ENCODE measurements at places on chromosomes 1 and 21.

- peak; percentile 62 for DNase-seq
Measured at GRCh38 chr1:2199042-2199810, 4.7 kb upstream of the FAAP20 start.

GRCh38 chr1:154490317-154490716, 11.7 kb upstream of the TDRD10 start:
- DNase-seq = no peak

DNA sequence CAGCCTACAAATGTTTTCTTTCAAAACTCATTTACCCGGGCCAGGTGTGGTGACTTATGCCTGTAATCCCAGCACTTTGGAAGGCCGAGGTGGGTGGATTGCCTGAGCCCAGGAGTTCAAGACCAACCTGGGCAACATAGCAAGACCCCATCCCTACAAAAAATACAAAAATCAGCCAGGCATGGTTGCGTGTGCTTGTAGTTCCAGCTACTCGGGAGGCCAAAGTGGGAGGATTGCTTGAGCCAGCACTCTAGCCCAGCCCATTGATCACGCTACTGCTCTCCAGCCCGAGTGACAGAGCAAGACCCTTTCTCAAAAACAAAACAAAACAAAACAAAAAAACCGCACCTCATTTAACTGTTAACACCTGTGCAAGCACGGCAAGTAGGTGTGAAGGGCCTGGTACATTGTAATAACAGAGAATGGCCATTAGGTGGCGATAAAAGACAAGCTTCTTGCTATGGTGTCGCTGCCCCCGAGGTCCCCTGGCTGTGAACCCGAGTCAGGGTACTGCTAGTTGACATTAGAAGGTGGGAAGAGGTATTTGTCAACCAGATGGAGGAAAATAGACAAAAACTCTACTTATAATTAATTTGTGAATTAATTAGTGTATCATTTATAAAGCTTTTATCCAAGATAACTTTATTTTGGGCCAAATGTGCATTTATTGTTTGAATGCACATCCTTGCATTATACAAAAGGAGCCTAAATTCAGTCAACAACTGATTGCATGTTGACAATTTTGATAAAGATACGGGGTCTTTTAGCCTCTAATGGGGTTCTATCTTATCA, 66.5 kb downstream of the SH3BGR start:
- DNase-seq = peak; percentile 6

- DNase-seq = peak; percentile 39
Measured at GRCh38 chr1:235415008-235415904, 48.0 kb downstream of the TBCE start.

DNA sequence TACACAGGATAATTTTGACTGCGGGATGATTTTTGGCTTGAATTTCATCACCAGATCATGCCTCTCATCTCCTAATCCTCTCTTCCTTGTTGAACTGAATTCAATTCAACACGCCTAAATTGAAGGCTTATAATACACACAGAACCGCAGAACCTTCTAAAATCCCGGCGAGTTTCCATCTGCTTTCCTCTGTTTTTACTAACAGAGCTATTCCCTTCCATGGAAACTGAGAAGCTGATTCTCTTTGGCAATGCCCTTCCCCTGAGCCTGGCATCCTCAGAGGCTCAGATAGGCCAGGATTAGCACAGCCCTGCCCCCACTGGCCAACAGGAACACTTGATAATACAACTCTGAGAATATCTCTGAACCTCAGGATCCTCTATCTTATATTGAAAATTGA, 130.2 kb downstream of the CAPN8 start:
- no peak for DNase-seq

DNA sequence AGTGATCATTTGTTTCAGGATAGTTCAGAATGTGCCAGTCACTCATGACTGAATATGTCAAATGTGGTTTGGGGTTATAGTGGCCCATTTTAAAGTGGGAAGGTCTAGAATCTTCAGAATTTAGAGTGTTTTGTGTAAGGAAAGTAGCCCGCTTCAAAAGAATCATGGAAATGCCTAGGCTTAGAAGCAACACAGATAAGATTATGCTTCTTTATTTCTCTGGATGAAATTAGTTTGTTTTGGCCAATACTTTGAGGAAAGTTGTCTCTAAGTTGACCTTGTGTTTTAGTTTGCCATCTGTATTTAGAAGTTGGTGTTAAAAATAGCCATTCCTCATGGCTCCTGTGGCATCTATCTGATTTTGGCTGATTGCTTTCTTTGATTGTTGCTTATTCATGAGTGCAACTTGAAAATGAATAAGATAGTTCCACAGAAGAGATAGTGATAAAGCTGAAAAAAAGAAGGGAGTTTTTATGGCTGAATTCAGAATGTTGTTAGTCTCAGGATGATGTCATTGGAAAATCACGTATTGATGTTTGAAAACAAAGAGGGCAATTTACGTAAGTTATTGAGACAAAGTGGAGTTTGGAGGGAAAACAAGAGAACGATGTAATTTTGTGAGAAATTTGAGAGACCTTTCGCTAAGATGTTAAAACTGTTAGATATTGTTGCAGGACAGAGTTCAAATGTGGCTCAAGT, 71.9 kb downstream of the PLA2G4A start:
- no peak for DNase-seq

GRCh38 chr1:183159960-183160359, 26.1 kb upstream of the LAMC2 start:
- DNase-seq = no peak

DNA sequence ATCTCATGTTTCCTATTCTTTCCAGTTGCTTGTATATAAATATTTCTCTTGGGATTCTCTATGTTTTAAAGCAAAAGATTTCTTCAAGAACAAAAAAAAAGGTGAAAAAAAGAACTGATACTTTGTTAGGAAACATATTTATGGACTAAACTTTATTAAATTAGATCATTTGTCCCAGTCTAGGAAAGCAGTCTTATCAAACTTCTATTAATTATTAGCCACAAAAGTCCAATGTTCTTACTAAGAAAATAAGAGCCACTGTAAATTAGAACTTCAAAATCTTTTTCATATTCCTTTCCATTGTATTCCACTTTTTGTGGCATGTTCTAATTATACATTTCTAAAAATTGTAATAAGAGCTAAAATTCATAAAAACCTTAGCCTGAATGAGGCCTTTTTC, 175.2 kb downstream of the TYW3 start:
- no peak for DNase-seq

DNA sequence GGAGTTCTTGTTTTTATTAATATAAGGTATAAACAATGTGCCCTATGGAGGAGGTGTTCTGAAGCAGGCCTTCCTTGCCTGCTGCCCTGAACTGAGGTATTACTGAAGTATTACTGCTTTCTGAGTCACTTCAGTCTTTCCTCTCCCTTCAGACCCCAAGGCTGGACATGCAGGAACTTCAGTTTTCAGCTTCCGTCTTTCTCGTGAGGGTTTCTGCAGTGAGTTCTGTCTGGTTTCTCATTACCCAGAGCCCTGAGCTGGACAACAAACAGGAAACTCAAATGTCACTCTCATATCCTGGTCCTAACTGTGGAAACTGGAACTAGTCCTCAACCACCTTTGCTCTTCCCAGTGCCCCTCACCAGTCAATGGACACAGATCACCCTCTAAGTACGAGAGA, 46.8 kb downstream of the ELAVL4 start:
- DNase-seq = no peak

DNA sequence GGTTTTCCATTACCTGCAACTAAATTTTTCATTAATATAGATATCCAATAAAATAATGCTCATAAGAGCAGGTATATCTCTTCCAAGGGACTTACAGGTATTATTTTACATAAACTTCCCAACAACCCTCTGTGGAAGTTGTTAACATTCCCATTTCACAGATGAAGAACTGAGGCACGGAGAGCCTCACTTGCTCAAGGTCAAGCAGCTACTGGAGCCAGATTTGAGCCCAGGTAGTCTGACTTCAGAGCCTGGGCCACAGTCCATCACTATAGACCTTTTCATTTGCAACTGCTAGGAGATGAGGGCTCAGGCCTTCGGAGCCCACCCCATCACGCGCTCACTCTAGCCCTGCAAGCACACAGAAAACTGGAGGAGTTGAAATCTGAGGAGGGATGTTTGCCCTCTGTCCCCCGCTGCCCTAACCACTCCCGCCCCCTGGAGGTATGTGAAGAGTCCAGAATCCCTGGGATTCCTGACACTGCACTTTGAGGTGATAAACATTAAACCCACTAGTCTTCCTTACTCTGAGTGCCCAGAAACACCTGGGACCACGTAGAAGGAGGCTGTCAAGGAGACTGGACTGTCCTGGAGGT, 11.7 kb upstream of the ALPL start:
- no peak for DNase-seq

DNA sequence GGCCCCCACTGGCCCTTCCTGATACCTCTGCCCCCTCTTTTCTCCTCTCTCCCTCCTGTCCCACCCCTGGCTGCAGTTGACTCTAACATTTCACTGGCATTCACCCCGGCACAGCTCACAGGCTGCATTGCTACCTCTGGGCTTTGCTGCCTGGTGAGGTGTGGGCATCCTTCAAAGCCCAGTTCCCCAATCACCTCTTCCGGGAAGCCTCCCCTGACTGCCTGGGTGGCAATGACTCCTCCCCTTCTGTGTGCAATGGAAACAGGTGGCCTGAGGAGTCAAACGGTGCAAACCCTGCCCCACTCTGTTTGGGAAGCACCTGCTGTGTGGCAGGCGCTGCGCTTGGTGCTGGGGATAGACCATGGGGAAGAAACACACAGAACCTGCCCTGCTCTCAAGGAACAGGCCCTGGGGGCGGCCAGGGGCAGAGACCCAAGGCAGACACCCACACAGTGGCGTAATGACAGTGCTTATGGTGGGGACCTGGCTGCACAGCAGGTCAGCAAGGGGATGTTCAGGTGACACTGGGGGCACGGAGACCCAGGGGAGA, 39.3 kb upstream of the POFUT2 start:
- DNase-seq = no peak

- no peak for DNase-seq
Measured at GRCh38 chr1:22626237-22627157, 9.9 kb upstream of the C1QA start.

DNA sequence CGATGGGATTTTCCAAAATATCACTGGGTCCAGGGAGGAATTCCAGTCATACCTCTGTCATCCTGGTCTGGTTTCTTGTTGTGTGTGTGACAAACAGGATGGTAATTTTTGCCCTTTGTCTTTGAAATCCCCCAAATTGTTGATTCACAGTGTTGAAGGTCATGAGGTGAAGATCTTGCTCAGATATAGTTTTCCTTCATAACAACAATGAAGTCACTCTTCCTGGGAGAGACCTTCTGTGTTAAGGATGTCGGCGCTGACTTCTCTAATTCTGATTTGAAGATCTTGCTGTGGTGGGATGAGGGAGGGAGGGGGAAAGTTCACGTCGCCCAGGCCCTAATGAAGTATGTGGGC, 32.2 kb upstream of the MPZL1 start:
- DNase-seq = no peak

- no peak for DNase-seq
Measured at GRCh38 chr1:153375511-153375910, at the start of gene S100A12. S100A12 (minus strand) TSS chr1:153375621; CDS start chr1:153374592, 1,029 bp downstream.

DNA sequence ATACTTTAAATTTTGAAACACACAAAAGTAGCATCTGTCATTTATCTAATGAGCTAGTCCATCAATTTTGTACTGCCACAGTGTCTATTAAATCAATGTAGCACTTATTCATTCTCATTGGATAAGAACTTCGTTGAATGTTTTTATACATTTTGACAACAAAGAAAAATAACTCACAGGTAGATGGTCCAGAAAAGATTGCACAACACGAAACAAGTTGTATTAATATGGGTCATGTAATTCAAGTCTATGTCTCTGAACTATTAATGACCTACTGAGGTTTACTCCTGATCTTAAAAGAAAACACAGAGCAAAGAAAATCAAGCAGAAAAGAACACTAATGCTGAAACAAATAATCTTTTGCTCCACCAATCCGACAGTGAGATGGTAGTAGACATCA, 15.3 kb downstream of the HP1BP3 start:
- DNase-seq = no peak

DNA sequence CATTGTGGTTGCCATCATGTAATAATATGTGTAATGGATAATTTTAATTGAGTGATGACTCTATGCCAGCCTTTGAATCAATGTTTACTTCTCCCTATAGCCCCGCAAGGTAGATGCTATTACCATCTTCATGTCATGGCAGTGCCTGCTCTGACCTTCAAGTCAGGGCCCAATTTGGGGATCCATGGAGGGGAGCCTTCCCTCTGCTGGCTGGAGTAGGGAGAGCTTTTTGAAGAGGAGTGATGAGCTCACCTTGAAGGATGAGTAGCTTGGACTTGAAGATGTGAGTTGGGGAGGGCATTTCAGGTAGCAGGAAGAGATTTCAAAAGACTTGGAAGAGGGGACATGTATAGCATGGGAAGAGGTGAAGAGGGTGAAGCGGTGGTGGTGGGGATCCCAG, 189.2 kb downstream of the FOXD2 start:
- DNase-seq = no peak

DNA sequence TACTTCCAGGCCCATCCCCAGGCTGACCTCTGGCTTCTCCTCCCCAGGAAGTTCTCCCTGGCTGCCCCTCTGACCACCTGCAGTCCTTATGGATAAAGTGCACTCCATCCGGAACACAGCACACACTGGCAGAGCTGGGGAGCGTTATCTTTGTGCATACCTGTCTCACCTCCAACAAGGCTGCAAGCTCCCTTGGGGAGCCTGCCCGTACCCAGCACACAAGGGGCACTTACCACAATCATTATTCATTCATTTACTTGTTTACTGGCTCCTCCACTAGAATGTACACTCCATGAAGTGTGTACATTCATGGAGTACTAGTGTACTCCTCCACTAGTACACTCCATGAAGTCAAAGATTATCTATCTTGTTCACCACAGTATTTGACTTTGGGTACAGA, 30.3 kb downstream of the GLIS1 start:
- DNase-seq = no peak

Data from T follicular helper cell (primary cell).